NCI-H446 treated with DMSO at 0.1 percent for 48 hours (cell line): ENCODE measurements at places on chromosomes 6 and 20.

DNA sequence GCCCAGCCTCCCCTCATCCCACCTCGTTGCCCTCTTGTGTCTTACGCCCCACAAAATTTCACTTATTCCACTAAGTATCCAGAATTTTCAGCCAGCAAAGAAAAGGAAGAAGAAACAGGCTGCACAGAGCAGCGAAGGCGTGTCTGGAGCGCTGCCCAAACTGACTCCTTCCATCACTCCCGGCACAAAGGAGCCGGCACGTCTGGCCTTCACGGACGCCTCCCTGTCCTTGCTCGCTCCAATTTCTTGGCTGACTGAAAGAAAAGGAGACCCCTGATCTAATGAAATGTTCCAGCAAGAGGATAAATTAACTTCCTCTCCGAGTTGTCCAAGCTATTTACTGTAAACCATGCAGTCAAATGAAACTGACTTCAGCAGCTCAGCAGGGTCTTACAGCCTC, 152.3 kb upstream of the CDH4 start:
- DNase-seq = no peak

GRCh38 chr6:1363729-1364572, 25.4 kb upstream of the FOXF2 start:
- DNase-seq = no peak

GRCh38 chr6:160202411-160202810, 56.2 kb downstream of the SLC22A2 start:
- no peak for DNase-seq

GRCh38 chr6:160122744-160123143, 1.1 kb downstream of the SLC22A1 start:
- no peak for DNase-seq

GRCh38 chr20:6855104-6855503, 87.6 kb downstream of the BMP2 start:
- DNase-seq = no peak

DNA sequence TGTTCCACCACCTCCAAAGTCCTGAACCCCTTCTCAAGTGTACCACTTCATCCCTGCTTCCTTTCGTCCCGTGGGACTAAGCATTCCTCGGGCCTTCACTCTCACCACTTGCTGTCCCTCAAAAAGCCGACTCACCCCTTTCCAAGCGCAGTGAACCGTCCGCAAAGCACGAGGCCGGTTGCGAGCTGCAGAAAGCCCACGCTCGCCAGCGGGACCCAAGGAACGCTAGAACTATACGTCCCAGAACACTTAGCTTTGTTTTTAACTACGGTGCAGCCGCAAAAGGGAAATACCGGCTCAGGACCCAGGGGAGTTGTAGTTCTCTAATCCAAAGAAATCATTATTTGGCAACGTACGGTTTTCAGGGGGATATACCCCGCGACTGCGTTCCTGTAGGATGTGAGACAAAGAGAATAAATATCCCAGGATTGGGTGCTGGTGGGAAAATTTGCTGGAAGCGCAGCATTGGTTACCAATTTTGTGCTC, 416 bp upstream of the POLR1H start:
- DNase-seq = no peak

DNA sequence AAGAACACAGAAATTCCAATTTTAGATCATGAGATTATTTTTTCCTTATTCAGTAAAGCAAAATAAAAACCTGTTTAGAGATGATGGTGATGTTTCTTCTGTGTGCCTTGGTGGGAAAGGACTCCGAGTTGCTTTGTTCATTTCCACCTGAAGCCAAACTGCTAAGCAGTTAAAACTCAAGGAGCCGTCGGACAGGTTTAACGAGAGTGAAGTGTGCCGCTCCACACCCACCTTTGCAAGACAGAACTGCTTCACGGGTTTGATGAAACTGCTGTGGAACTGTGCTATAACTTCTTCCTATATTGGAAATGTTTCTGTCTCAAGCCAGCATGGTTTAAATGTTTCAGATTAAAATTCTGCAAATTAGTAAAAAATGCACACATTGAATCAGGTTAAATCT, 9.2 kb upstream of the DSP start:
- no peak for DNase-seq

GRCh38 chr6:163308629-163309440, 105.7 kb upstream of the QKI start:
- no peak for DNase-seq

DNA sequence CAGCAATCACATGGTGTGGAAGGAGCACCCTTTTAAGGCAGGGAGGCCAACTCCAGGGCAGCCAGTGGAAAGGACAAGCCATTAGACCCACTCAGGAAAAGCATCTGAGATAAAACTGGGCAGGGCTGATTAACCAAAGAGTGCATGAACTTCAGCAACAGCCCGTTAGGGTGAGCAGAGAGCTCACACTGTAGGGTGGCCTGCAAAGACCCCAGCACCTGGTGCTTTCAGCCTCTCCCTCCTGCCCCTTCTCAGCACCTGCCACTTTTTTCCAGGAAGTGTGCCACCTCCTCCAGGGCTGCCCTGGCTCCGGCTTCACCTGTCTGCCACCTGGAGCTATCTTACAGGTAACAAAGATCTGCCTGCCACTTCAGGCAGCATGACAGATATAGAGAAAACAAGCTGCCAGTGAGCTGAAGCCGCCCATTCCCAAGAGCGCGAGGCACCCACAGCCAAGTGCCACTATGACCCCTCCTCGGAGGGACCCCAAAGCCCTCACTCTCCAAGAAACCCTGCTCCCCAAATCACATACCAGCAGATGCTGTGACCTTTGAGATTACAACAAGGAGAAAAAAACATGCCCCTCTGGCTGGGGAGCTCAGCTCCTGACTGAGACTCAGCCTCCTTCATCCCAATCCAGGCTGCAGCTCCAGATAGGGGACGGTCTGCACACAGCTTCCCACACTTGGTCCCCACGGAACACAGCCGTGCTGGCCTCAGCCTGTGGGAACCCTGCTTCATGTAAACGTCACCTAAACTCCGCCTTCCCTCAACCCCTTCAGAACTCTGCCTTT, 71.2 kb downstream of the ABHD12 start:
- DNase-seq = no peak

DNA sequence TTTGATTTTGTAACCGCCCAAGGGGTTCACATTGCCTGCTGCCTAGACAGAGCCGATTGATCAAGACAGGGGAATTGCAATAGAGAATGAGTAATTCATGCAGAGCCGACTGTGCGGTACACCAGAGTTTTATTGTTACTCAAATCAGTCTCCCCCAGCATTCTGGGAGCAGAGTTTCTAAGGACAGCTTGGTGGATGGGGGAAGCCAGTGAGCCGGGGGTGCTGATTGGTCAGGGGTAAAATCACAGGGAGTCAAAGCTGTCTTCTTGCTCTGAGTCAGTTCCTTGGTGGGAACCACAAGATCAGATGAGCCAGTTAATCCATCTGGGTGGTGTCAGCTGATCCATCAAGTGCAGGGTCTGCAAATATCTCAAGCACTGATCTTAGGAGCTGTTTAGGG, 60.0 kb upstream of the EZR start:
- DNase-seq = no peak

- DNase-seq = no peak
Measured at GRCh38 chr20:37007898-37008649, 56.6 kb upstream of the SAMHD1 start.

DNA sequence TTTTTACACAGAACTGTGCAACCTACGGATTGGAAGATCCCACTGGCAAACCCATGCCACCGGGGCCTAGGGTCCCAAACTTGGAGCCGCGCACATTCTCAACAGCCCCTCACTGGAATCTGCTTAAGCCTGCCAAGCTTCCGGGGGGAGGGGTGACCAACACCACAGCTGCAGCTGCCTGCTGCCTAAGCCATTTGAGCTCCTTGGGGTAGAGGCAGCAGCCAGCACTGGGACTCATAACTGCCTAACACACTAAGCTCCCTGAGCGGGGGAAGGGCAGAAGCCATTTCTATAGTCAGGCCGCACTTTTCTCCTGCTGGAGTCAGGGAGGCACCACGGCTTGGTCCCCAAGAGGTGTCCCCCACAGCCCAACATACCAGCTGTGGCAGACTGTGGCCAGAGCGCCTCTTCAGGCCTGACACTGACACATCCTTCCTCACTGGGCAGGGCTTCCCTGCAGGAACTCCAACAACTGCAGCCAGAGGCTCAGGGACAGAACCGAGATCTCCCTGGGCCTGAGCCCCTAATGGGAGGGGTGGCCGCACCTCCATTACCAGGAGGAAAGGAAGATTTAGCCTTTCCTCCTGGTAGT, 270.3 kb upstream of the ECI2 start:
- DNase-seq = no peak

GRCh38 chr20:38250609-38251008, 9.9 kb downstream of the KIAA1755 start:
- DNase-seq = no peak

- DNase-seq = no peak
Measured at GRCh38 chr20:31642837-31643236, 5.1 kb downstream of the COX4I2 start.

- no peak for DNase-seq
Measured at GRCh38 chr6:24740861-24741260, 21.9 kb upstream of the C6orf62 start.

DNA sequence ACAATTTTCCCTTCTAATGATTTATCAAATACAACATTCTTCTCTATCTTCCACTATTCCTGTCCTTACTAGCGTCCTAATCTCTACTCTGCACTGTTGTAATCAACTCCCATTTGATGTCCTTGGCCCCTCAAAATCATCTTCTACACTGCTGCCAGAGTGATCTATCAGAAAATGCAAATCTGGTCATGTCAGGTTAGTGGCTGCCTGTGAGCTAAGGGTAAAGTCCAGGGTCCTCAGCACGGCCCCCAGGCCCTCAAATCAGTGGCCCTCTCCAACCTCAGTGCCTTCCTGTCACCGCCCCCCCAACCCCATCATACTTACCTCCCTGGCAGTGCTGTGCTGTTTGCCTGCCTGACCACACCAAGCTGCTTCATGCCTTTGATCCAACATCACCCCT, 3.8 kb downstream of the LYRM4 start:
- no peak for DNase-seq

DNA sequence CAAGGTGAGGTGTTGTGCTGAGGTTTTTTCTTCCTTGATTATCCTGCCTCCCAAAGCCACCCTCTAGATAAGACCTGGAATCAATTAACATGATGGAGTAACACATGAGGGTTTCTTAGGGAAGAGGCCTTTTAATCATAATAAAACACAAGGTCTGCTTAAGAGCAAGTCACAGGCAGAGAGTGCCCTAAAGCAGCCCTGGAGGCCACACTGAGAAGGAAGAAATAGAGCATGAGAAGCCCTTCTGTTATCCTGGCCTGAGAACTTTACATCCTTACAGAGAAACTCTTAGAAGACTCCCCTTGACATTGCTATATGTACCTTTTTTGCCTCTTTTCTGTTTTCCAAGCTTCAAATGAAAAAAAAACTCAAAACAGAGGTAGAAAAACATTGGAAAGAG, 132.3 kb downstream of the CEP57L1 start:
- DNase-seq = no peak

- DNase-seq = no peak
Measured at GRCh38 chr20:53942973-53943372, 127.4 kb downstream of the BCAS1 start.

DNA sequence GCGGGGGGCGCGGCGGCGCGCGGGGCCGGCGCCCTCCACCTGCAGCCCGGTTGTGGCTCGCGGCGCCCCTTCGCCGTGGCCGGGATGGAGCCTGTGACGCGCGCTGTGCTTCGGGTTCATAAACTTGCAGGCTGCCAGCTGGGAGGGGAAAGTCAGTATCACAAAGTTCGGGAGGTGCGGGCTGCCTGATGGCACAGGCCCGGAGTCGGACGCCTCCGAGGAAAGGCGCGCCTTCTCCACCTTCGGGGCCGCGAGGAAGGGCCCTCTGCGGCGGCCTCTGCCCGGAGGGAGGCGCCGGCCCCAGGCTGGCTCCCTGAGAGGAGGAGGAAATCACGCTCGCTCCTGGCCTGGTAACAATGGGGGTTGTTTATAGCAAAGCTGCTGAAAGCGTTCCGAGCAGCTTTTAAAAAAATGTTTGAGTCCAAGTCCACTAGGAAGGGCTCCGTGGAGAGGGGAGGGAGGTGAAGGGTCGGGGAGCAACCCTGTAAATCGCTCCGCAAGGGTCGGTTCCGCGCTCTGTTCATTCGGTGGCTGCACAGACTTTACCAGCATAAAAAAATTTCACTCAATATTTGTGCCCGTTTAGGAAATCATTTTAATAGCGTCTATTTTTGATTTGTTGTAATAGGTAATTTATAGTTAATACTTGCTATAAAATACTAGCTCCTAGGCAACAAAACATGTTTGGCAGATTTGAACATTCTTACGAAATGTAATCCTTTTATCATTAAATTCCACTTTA, 1.0 kb downstream of the AFDN start:
- no peak for DNase-seq

DNA sequence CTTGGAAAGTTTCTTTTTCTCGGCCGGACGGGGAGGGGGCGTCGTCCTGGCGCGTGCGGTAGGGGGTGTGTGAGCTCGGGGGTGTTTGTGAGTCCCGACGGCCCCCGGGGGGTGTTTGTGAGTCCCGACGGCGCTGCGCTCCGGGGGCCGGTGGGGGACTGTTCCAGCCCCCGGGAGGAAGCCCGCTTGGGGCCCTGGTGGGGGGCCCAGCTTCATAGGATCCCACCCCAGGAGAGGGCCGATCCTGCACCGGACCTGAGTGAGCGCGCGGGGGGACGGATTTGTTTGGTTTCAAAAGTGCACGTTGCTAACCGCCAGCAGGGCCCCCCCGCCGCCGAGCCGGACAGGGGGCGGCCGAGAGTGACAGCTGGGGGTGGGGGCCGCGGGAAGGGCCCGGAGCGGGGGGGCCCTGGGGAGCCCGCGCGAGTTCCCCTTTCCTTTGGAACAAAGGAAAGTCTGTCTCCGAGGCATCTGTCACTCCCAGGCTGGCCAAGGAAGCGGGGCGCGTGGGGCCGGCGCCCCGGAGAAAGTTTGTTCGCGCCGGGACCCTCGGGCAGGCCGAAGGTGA, 485 bp downstream of the TGIF2 start:
- no peak for DNase-seq

DNA sequence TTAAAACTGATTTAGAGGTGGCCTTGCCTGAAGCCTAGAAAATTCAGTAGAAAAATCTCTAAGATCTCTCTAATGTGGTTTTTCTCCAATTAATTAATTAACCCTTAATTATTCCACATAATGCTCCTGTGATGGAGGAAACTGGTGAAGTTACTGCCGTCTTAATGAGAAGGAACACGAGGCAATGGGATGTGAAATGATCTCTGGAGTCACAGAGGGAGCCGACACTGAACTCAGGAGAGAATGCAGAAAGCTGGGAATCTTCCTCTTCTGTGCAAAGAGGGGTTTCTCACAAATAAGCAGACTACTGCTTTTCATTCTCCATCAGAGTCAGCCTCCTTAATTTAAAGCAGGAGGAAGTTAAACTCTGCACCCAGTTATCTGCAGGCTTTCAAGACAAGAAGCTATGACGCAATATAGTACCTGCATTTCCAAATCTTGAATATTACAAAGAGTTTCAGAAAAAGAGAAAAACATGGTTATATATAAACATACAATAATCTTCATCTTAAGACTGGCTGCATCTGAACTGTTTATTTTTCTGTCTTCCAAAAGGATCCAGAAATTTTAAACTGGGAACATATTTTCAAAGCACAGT, 18.1 kb upstream of the SNRPB2 start:
- no peak for DNase-seq
